ENCODE measurements at places on chromosomes 7 and 10.

DNA sequence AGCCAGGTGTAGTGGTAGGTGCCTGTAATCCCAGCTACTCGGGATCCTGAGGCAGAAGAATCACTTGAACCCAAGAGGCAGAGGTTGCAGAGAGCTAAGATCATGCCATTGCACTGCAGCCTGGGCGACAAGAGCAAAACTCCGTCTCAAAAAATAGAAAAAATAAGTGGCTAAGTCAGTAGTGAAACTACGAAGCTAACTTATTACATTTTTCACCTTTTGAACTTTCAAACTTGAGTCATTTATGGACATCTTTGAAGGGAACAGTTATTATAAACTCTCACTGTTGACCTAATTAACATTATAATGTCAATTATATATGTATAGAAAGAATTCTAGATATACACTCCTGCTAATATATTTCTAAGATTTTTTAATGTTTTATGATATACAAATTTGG lies 541.5 kb upstream of the C7orf33 start:
- no peak for DNase-seq

GRCh38 chr7:25083201-25083600 lies 41.9 kb downstream of the CYCS start:
- no peak for DNase-seq

DNA sequence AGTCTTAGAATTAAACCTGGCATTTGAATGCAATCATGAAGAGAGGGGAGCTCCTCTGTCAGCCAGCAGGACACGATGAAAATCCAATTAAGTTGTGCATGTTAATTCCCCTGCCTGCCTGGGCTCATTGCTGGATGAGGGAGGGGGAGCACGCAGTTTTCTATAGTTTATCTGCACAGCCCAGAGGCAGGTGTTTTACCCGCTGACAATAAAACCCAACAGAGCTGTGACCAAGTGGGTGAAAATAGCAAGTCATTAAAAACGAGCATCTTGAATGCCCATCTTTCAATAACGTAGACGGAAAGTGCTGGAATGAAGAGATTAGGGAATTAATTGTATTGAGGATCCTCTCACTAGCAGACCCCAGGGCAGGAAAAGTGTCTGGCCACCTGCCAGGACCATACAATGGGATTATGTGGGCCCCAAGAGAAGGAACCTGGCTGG lies 100.1 kb upstream of the FAM20C start:
- DNase-seq, result no peak

DNA sequence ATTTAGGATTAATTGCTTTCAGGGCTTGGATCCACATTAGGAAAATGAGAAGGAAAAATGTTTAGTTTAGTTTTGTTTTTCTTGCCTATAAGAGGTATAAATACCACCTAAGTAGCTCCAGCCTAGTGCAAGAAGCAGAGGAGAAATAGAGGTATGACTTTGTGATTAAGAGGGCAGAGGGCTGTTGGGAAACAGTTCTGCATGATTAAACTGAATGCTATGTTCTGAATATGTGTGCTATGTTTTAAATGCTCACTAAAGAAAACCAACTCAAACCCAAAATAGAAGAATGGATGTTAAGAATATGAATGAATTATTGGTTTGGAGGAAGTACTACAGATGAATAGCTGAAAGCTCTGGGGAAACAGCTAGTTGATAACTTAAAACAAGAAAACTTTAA lies 7.6 kb downstream of the CALCR start:
- peak; percentile 16 for DNase-seq

GRCh38 chr7:8133188-8133848 lies 128.6 kb downstream of the ICA1 start:
- DNase-seq, result no peak

GRCh38 chr7:135792866-135793265 lies 44.3 kb upstream of the FAM180A start:
- DNase-seq, result no peak
